ENCODE measurements at places on chromosomes 1 and 21. TPM values are rescaled to one million over a fixed set of nuclear protein-coding genes. Genes with fewer than 3 reads are reported as not detected.

Gene PPM1J
- total RNA-seq: 1.6 TPM

Gene SEC16B
- 0.49 TPM for total RNA-seq

Gene ZFYVE9
- 19.5 TPM for total RNA-seq

Gene GUCA2B
- not detected for total RNA-seq

Gene PLA2G2F
- total RNA-seq: not detected

Gene UMODL1
- total RNA-seq: not detected

Gene COL11A1
- total RNA-seq: 9.2 TPM

Gene RPTN
- not detected for total RNA-seq
